Epithelial cell of umbilical artery (primary cell): ENCODE measurements at places on chromosomes 11 and 22. TPM values are rescaled to one million over a fixed set of nuclear protein-coding genes. Genes with fewer than 3 reads are reported as not detected.

The TRIM5 gene
- 84.8 and 97.6 TPM in 2 replicates for total RNA-seq

The BTBD18 gene
- total RNA-seq, result not detected in 2 replicates

The MPZL2 gene
- total RNA-seq, result 82.5 and 180 TPM in 2 replicates

The SPDYC gene
- not detected in 2 replicates for total RNA-seq

The KCNK4 gene
- total RNA-seq, result under 0.01 and 0.30 TPM in 2 replicates

The UPK3A gene
- total RNA-seq, result not detected in 2 replicates

The PGA5 gene
- not detected in 2 replicates for total RNA-seq

The FEN1 gene
- total RNA-seq, result 45.8 and 52.6 TPM in 2 replicates

The NEFH gene
- 0.97 and 1.1 TPM in 2 replicates for total RNA-seq

The MS4A1 gene
- total RNA-seq, result not detected in 2 replicates

The SNRPD3 gene
- total RNA-seq, result 189 and 225 TPM in 2 replicates

The OR8G5 gene
- not detected in 2 replicates for total RNA-seq

The BATF2 gene
- 0.65 and 12.3 TPM in 2 replicates for total RNA-seq

The BTG4 gene
- not detected in 2 replicates for total RNA-seq

The RAB38 gene
- 5.8 and 7.0 TPM in 2 replicates for total RNA-seq

The GVQW3 gene
- 0.97 and 3.0 TPM in 2 replicates for total RNA-seq

The MCAT gene
- total RNA-seq, result 16.9 and 18.2 TPM in 2 replicates
